ENCODE measurements at places on chromosomes 16 and 17.

GRCh38 chr17:11264183-11264871 is 23.3 kb downstream of the SHISA6 start:
- DNase-seq = no peak

DNA sequence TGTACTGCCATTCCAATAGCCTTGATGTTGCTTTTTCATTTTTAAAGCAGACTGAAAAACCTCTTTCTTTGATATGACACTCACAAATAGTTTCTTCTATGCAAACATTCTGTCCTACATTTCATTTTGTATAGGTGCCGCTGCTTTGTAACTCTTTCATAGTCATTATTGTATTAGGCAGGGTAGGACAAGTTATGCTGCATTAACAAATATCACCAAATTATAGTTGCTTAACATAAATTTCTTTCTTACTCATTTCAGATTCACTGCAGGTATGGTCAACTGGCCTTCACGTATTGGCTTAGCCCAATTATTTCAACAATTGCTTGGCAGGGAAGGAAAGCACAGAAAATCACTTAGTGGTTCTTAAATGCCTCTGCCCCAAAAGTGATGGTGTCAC is 70.8 kb downstream of the GPR139 start:
- no peak for DNase-seq

DNA sequence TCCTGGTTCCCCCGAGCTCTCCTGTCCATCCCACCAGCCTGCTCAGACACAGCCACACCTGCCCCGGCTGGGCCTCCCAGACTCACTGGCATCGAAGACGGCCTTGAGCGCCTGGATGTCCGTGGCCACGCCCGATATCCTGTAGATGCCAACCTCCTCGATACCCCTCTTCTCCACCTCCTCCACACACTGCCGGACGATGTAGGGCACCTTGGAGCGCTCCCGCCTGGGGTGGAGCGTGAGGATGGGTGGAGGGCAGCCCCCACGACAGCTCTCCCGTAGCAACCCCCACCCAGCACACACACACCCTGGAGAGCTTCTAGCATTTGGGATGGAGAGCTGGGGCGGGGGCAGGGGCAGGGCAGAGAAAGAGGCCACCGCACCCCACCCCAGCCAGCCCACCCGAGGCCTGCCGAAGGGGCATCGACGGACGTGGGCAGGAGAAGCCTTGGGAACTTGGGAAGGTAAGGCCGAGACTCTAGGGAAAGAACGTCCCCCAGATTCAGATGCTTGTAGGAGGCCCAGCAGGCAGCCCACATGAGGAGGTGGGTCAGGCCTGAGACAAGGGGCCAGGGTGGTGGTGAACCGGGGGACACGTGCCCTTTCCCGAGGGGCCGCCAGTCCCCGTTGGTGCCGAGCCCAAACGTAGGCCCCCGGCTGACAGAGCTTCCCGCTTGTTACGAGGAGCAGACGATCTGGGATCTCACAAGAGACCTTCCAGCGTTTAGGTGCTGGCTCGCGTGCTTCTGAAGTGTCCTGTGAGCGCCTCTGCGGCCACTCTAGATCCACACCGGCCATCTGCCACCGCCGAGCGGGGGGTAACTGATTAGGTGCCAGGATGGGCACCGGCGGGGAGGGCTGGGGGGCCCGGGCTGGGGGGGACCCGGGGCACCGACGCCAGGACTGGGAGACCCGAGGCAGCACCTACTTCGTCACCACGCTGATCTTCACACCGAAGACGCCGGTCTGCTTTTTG is 15.1 kb downstream of the TIMM22 start:
- no peak for DNase-seq

GRCh38 chr16:86882586-86883280 is 304.4 kb downstream of the FOXL1 start:
- DNase-seq = no peak

- DNase-seq = no peak
Measured at GRCh38 chr16:54792811-54793210, 137.9 kb upstream of the IRX5 start.

DNA sequence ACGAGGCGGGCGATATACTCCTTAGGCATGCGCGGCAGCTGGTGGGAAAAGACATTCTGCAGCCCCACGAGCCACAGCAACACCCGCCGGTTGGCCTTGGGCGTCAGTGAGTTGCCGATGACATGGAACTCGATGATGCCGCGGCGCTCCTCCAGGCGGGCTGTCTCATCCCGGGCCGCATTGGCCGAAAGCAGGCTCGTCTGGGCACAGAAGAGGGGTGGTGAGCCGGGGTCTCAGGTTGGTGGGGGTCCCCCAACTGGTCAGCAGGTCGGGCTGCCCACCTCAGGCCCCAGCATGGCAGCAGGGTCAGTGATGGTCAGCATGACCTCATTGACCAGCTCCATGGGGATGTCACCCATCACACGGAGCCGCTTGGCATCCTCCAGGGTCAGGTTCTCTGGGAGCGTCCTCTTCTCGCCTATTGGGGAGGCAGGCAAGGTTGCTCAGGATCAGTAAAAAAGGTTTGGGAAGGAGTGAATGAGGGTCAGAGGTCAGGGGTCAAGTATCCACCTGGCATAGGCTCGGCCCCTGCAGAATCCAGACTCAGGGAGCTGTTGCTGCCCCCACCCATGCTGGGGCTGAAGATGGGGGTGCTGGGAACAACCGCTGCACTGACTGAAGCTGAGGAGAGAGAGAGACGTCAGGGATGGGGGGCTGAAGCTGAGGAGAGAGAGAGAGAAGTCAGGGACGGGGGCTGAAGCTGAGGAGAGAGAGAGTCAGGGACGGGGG is 3.6 kb downstream of the KAT2A start:
- DNase-seq = no peak

- DNase-seq = no peak
Measured at GRCh38 chr16:85521552-85522307, 91.4 kb upstream of the GSE1 start.

DNA sequence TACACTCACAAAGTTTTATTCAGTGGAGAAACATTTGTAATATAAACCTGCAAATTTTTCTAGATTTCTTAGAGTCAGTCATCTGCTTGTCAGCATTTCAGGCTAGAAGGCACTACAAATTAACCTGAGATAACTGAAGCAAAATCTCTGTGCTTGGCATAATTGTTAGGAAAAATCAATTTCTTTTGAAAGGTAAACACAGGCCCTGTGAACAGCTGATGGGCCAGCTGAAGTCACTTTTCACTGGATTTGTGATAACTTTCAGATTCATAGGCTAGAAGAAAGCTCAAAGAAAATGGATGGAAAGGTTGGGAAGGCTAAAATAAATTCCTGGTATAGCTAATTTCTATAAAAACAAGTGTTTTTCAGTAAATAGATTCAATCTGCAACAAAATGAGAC is 34.0 kb upstream of the SLC6A2 start:
- DNase-seq = no peak

- no peak for DNase-seq
Measured at GRCh38 chr17:77126519-77126918, 14.2 kb upstream of the SEC14L1 start.

DNA sequence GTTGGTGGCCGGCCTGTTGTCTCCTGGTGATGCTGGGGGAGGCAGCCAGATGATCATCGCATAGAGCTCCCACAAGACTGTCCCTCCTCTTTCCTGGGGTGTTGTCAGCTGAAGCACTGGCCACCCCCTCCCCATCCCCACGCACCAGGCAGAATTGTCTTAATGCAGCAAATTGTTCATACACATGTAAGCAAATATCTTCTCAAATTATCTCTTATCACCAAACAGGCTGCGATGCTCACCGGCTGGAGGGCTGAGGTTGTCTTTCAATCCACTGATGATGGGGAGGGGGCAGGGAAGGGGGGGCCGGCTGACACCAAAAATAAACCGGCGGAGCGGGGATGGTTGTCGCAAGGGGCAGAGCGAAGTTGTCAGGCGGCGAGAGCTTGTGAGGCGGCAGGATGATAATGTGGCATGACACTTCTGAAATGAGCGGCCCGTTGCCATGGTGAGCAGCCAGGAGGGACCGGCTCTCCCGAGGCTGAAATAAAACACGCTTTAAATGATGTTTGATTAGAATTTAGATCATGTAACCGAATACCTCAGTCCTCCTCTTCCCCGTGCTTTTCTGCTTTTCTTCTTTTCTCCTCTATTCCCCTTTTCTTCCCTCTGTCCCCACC is 59.8 kb downstream of the MRM1 start:
- no peak for DNase-seq

DNA sequence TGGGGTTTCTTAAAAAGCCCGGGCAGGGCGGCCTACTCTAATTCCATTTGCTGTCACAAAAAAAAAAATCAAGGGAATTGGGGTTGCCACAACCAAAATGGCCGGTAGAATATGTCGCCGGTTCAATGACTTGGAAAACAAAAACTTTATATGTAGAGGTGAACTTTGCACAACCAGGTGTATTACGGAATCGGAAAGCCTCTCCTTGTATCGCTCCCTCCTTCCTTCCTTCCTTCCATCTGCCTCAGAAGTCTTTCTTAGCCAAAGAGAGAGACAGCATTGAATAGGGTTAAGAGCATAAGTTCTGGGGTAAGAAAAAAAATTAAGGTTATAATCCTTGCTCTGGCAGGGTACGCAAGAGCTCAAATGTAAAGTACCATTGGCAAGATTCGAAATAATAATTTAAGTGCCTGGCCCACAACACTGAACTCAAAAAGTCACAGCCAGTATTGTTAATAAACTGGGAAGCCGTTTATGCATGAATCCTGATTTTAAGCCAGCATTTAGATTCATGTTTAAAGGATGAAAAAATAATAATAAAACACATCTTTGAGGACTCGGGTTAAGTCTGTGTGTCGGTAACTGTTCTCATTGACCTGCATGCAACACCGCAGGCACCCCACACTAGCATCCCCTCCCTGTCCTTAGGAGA is 522 bp upstream of the GLG1 start:
- no peak for DNase-seq

DNA sequence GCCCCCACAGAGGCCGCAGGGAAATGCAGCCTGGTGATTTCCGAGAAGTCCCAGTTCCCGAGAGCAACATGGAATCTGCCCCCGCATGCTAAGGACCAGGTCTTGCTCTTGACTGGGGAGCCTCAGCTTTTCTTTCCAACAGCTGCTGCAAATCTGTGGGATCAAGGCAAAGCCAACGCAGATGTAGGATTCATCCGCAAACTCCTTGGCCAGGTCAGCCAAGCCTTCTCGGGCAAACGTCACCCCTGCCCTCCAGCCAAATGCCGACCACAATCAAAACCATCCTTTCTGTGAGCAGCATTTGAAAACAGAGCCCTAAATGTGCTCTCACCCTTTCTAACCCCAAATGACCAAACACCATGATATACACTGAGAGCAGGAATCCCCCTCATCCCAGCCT is 54.0 kb downstream of the MRM3 start:
- DNase-seq = no peak
